G401 (cell line): ENCODE measurements at places on chromosomes 3 and 15. TPM values are rescaled to one million over a fixed set of nuclear protein-coding genes. Genes with fewer than 3 reads are reported as not detected.

- no peak for DNase-seq
Measured at GRCh38 chr3:53426918-53427317, 67.5 kb upstream of the CACNA1D start.

Gene NPAP1
- total RNA-seq: not detected in 2 replicates

- no peak for DNase-seq
Measured at GRCh38 chr15:92273723-92274122, 120.0 kb upstream of the ST8SIA2 start.

- no peak for DNase-seq
Measured at GRCh38 chr3:103437883-103438282, 1003.1 kb downstream of the ZPLD1 start.

DNA sequence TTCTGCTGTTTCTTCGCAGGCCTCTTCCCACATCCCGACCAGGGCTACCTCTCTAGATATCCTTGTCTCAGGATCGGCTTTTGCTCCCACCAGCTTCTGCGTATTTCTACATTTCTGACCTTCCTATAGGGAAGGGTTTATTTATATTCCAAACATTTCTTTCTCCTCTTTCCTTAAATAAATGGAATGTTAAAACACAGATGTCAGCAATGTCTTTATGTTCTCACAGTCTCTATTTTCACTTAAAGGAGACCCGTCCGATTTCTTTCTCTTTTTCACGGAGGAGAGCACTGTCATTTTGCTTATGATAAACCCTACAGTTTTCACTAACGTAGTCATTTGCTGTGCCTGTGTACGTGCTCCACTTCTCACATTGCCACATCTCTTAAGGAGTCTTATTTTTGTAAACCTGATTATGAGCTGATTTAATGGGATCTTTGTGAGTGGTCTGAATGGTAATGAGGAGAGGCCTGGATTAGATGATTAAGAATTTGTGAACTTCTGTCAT, 630 bp downstream of the KIF15 start:
- no peak for DNase-seq

Gene ARPP21
- total RNA-seq: not detected in 2 replicates

GRCh38 chr3:183178833-183179549, 16.5 kb upstream of the LAMP3 start:
- DNase-seq: peak; percentile 39

Gene LRTM1
- not detected in 2 replicates for total RNA-seq

- no peak for DNase-seq
Measured at GRCh38 chr15:34773917-34774316, 19.1 kb upstream of the GJD2 start.

GRCh38 chr3:89851974-89852621, 744.7 kb downstream of the EPHA3 start:
- no peak for DNase-seq

DNA sequence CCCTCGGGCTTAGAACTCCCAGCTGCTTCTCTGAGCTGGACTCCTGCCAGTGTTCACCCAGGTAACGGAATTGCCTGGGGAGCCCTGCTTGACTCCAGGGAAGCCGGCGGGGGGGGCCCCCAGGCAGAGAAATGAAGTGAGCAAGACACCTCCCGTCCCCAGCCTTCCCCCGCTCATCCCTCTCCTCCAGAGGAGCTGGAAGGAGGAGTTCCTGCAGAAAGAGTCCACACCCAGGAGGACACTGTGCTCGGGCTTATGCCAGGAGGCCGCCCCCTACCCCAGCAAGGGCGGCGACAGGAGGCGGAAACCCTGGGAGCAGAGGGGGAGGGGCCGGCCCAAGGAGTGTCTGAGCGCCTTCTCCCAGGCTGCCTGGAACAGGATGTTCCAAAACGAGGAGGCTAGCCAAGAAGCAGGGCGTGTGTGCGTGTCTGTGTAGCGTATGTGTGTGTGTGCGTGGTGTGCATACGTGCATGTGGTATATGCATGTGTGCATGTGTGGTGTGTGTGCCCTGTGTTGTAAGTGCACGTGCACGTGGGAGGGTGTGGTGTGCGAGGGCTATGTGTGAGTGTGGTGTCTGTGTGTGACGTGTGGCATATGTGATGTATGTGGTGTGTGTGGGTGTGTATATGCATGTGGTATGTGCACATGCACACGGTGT, 511.3 kb downstream of the SHQ1 start:
- DNase-seq: no peak

Gene TIMP4
- total RNA-seq: 0.12 TPM in 1 of 2 replicates, not detected in the other

Gene BRPF1
- 18.5 and 23.7 TPM in 2 replicates for total RNA-seq

- DNase-seq: no peak
Measured at GRCh38 chr15:66142285-66142684, 111.3 kb downstream of the MEGF11 start.

- DNase-seq: no peak
Measured at GRCh38 chr3:87197531-87197930, 29.6 kb upstream of the CHMP2B start.
